ENCODE measurements at places on chromosomes 6 and 20. TPM values are rescaled to one million over a fixed set of nuclear protein-coding genes. Genes with fewer than 3 reads are reported as not detected.

The NFATC2 gene
- 0.07 TPM for polyA plus RNA-seq

DNA sequence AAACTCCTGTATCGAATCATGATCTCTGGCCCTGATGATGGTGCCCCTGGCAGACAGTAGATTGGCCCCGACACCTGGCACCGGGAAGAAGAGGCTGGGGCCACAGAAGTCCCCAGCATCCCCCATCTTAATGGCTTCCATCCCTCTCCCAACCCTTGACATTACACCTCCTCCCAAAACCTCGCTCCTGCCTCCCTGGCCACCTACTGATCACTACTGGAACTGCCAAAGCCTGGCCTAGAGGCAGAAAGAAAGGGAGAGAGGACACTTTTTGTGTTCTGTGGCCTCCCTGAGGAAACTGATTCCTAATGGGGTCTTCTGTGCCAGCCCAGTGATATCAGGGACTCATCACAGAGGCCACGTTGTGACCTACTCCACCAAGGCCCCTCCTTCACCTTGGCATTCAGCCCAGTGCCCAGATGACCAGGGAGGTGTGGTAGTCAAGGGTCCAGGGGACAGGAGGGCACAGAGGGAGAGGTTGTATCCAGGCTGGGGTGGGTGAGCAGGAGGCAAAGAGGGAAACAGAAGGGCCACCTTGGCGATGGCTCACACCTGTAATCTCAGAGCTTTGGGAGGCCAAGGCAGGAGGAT, 6.1 kb downstream of the C20orf173 start:
- DNase-seq, result no peak

- DNase-seq, result no peak
Measured at GRCh38 chr6:47700596-47700995, 2.2 kb downstream of the ADGRF4 start.

- no peak for DNase-seq
Measured at GRCh38 chr20:43727980-43728590, 1.3 kb upstream of the GTSF1L start.

The CDH4 gene
- polyA plus RNA-seq, result 2.1 TPM

DNA sequence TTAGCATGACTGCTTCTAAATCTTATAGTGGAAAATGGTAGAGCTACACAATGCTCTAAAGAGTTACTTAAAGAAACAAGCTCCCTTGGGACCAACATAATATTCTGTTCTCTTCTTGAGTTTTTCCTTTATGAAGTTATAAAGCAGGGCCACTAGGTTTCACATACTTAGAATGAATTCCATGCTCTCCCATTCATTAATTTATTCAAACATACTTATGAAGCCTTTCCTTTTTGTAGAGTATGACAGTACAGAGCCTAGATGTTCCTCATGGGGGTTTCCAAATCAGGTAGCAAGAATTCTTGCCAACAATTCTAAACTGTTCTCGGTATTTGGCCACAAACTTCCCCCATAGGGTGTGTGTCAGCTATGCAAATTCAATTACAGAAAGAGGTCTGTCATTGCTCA, 20.6 kb upstream of the FABP7 start:
- no peak for DNase-seq

The CST5 gene
- not detected for polyA plus RNA-seq

Data from AG04450 (cell line).